HT-29 (cell line): ENCODE measurements at places on chromosomes 11 and 22.

DNA sequence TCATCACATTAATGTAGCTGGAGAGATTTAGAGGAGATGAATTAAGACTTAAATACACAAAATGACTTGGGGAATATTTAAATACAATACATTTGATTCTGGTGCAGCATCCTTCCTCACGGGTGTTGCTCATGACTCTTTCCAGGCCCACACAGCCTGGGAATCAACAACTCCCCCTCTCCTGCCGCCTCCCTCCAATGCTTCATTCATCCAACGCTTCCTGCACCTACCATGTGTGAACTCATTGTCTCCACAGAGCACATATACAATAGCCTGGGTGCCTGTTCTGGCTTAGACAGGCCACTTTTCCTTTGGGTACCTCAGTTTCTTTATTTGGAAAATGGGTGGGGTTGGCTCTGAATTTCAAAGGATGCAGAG is 476.9 kb upstream of the CADM1 start:
- DNase-seq: no peak

GRCh38 chr11:35610631-35611030 is 7.6 kb upstream of the FJX1 start:
- no peak for DNase-seq

DNA sequence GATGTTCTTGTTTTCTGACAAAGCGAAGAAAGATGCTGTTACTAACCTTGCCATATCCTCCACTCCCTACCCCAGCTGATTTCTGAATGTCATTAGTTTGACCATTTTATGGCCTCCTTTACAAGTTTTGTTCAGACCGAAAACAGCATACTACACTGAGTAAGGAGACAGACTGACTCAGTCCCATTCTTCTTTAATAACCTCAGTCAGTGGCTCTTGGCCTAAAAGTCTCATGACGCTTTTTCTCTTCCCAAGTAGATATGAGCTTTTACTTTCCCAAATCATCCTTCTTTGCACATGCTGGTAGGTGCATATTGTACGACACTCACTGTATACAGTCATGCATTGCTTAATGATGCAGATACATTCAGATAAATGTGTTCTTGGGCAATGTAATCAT is 8.0 kb upstream of the FIBIN start:
- no peak for DNase-seq

DNA sequence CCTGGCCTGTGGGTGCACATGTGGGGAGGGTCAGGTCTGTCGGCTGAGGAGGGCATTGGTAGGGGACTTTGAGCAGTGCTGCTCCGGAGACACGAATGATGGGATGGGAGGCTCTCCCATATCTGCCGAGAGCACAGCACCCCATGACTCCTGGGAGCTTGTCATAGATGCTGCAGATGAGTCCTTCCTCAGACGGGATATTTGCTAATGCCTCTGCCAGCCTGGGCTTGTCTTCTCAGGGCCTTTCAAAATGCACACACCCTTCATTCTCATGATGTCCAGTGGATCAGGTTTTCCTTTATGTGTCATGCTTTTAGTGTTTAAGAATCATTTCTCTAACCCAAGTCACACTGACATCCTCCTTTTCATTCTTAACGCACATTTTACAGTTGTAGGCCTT is 8.1 kb upstream of the RNH1 start:
- no peak for DNase-seq

DNA sequence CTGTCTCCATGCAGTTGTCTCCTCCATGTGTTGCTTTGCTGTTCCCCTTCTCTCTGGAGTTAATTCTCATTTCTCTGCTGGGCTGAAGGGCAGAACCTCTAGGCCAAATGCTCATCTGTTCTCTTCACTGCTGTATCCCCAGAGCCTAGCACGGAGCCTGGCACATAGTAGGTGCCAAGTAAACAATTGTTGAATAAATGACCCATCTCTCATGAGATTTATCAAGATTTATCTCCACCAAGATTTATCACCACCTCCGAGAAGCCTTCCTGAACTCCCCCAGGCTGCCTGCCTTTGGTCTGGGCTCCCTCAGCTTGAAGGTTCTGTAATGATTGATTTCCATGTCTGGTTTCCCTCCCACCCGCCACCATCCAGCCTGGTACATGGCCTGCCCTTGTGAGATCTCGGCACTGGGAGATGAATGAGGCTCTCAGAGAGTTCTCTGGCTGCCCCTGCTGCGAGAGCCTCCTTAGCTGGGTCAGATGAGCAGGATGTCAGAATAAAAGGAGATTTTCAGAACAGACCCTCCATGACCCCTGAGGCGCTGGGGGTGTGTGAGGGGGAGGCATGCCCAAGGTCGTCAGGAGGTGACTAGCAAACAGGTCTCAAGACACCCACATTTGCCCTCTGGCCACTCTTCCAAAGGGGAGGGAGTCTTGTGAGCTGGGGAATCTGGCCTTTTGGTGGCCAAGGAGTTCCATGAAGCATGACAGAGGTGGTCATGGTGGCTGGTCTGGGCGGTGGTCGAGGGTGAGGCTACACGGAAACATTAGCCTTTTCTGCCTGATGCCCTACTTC is 2.4 kb upstream of the GDPD5 start:
- DNase-seq: no peak

GRCh38 chr11:128735935-128736605 is 42.2 kb downstream of the FLI1 start:
- DNase-seq: no peak
